ENCODE measurements at places on chromosomes 3 and 15. TPM values are rescaled to one million over a fixed set of nuclear protein-coding genes. Genes with fewer than 3 reads are reported as not detected.

The USP4 gene
- total RNA-seq = 76.8 TPM

The WDR93 gene
- not detected for total RNA-seq

The KBTBD13 gene
- not detected for total RNA-seq

The TBL1XR1 gene
- total RNA-seq = 56.0 TPM

The GAP43 gene
- total RNA-seq = not detected

The LEKR1 gene
- 1.6 TPM for total RNA-seq

The CD200R1 gene
- total RNA-seq = 0.76 TPM

The CCDC39 gene
- not detected for total RNA-seq

The GOLGA8S gene
- not detected for total RNA-seq

The TAGLN3 gene
- total RNA-seq = 0.60 TPM

The WDR49 gene
- total RNA-seq = not detected

The RARB gene
- 1.5 TPM for total RNA-seq

The DUOXA2 gene
- total RNA-seq = not detected

The KIF15 gene
- 1.5 TPM for total RNA-seq

The NOX5 gene
- not detected for total RNA-seq

The LMAN1L gene
- total RNA-seq = 0.42 TPM

The RAB6B gene
- total RNA-seq = 0.34 TPM

The ADGRG7 gene
- not detected for total RNA-seq

The CIB2 gene
- total RNA-seq = 5.1 TPM

The TRPM1 gene
- 15.2 TPM for total RNA-seq

The RCN2 gene
- total RNA-seq = 33.1 TPM

The AGBL1 gene
- 0.23 TPM for total RNA-seq

The TGM5 gene
- total RNA-seq = 61.6 TPM

The SPSB4 gene
- not detected for total RNA-seq

The SAMMSON gene
- total RNA-seq = not detected

The PYGO1 gene
- total RNA-seq = 2.7 TPM

The FBN1 gene
- total RNA-seq = 20.8 TPM

The ADAMTS17 gene
- 4.2 TPM for total RNA-seq

The ALDH1A2 gene
- 0.62 TPM for total RNA-seq

The TRPC1 gene
- 5.0 TPM for total RNA-seq

The CDCP1 gene
- total RNA-seq = 77.4 TPM

The CTDSPL gene
- total RNA-seq = 78.9 TPM

The FAM227B gene
- 8.0 TPM for total RNA-seq

The PEAK1 gene
- 29.6 TPM for total RNA-seq

The PTPRG gene
- total RNA-seq = 11.0 TPM

The CCR3 gene
- 1.9 TPM for total RNA-seq

The BTLA gene
- not detected for total RNA-seq

The CISH gene
- total RNA-seq = 15.0 TPM
